AG20443 (cell line): ENCODE measurements at places on chromosomes 3 and 15.

GRCh38 chr15:86915811-86916331 is 836.2 kb downstream of the AGBL1 start:
- DNase-seq = peak; percentile 73

GRCh38 chr3:82122554-82123345 is 361.3 kb upstream of the GBE1 start:
- DNase-seq = no peak

DNA sequence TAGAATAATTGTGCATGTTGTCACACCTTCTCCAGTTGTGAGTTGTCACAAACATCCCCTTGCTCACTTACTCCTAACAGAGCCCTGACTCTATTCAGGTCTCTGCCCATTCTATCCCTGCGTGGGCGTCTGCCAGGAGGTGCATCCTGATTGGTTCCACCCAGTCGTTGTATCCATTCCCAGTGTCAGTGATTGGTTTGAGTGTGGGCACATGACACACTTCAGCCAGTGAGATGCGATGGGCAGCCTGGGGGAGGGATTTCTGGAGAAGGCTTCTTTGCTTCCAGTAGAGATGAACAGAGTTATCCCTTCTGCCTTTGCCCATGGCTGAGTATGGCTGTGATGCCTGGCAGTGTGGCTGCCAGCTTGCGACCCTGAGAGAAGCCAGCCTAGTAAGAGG is 18.7 kb downstream of the PXYLP1 start:
- no peak for DNase-seq

- DNase-seq = no peak
These were observed 431.2 kb downstream of the LPP start for GRCh38 chr3:188584958-188585689.

DNA sequence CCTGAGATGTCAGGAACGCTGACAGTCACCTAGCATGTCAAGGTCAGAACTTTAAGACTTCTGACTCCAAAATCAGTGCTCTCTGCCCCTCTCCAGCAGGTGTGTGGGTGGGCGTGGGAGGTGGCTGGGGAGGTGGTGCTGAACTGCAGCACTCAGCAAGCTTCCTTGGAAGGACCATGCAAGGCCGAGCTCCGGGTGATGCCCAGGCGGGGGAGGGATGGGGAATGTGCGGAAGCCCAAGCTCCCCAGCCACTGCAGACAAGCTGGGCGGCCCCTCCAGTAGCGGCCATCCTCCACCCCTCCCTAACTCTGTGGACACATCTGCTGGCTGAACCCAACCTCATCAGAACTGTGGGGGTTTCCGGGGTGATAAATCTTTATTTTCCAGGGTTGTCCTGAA is 296.6 kb downstream of the TLE3 start:
- no peak for DNase-seq

DNA sequence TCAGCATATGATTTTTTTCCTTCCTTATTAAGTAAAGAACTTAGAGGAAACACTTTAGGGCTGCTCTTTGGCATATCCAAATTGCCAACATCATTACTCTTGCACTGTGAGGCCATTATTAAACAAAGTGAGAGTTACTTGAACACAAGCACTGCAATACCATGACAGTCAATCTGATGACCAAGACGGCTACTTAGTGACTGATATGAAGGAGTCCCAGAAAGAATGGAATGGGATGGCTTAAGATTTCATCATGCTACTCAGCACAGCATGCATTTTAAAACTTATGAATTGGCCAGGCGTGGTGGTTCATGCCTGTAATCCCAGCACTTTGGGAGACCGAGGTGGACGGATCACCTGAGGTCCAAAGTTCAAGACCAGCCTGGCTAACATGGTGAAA is 55.2 kb downstream of the FAM98B start:
- no peak for DNase-seq

DNA sequence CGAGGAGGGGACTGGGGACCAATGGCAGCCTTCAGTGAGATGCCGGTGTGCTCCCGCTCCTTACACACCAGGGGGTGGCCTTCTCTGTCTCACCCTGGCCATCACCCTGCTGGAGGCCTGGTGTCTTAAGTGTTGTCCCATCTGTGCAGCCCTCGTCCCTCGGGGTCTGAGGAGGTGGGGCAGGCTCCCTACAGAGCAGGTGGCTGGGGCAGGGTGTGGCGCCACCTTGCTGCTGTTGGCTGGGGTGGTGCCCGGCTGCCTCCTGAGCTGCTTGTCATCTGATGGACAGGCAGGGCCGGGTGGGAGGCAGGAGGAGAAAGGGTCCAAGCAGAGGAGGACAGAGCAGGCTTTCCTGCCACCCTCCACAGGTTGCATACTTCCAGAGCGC is 25.9 kb downstream of the PTPN23 start:
- DNase-seq = peak; percentile 9

DNA sequence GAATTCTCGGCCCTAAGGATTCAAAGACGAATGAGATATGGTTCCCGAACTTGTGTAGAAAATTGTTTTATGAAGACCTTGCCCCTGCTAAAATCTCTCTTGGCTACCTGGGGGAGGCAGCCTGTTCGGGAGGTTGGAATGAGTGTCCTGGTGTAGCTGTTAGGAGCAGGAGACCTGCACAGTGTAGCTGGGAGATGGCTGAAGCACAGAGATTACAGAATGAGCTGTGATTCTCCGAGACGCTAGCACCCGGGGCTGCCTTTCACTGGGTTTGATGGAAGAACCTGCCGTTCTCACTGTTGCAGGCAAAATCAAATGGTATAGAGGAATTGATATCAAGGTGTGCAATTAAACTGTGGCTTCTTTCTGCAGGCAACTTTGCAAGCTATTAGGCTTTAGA is 68.0 kb downstream of the TRAK1 start:
- no peak for DNase-seq

DNA sequence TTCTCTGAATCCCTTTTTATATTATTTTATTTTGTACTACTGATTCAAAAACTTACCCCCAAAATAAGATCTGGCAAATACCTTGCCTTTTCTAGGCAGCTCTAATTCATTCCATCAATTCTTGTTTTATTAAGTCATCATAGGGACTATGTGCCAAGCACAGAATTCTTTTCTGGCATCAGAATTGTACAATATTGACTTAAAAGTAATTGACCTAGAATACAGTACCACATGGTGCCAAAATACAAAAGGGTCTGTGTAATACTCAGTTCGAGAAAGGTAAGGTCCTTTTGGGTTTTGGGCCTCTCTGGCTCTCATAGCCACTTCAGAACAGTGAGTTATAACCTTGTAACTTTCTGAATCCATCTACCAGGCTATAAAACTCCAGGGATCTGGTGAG is 46.2 kb downstream of the KBTBD8 start:
- peak; percentile 13 for DNase-seq

- DNase-seq = no peak
These were observed 35.8 kb upstream of the TNFSF10 start for GRCh38 chr3:172559020-172559419.

DNA sequence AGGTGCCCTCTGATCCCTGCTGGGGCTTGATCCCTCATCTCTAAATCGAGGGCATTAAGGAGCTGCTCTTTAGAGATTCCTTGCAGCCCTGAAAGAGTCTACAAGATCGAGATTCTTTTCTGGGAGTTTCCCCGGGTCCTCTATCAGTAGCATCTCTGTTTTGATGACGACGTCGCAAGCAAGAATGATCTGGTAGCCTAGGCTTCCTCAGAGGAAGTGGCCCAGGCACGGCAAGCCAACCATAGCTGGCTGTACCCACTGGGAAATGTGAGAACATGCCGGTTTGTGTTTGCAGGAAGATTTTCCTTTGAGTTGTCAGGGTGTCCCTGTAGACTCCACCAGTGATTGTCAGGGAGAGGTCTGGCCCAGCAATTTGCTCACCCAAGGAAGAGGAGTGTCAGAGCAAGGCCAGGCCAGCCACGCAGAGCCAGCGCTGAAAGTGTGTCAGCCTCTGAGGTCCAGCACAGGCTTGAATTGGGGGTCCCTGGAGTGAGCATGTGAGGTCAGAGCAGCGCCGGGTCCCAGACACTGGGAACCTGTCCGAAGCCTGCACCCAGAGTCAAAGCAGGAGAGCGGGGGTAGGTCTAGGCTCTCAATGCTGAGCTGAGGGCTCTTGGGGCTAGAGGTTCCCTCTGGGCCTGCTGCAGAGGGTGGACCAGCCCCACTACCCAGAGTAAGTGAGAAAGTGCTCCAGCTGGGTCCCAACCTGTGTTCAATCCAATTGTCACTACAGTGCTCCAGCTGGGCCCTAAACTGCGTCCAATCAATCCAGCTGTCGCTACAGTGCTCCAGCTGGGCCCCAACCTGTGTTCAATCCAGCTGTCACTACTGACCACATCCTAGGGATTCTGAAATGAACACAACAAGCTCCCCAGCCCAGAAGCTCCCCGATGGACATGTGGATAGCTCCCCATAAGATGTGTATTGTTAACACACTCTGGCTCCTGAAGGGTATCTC is 95.7 kb downstream of the CHDH start:
- DNase-seq = no peak

GRCh38 chr3:51099794-51100535 is 285.1 kb upstream of the MANF start:
- DNase-seq = peak; percentile 77

GRCh38 chr3:3798631-3799113 is 559 bp upstream of the LRRN1 start:
- peak; percentile 16 for DNase-seq

DNA sequence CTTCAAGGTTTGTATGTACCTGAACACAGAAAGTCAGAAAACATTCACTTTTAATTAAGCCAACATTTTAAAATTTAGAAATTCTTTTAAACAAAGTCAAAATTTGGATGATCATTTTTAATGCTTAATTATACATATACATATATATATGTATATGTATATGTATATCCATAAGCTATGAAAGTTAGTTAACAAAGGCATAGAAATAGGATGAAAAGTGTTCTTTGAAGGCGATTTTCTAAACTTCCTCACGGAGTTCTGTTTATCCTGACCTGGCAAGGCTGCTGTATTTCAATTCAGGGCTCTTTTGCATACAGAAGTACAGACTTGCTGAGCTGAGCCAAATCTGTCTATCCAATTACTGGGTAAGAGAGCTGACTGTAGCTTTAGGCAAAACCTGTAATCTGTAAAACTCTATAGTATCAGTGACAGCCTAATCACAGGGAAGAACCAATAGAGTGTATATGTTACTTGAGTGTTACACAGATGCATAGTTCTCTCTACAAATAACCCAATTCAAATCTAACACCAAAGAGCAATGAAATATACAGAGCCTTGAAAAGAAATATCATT is 32.1 kb upstream of the THRB start:
- no peak for DNase-seq
